ENCODE measurements at places on chromosomes 3 and 15. TPM values are rescaled to one million over a fixed set of nuclear protein-coding genes. Genes with fewer than 3 reads are reported as not detected.

FAM81A gene
- total RNA-seq, result 0.08 TPM

COL8A1 gene
- total RNA-seq, result 0.13 TPM

RETNLB gene
- not detected for total RNA-seq

SNX22 gene
- total RNA-seq, result 0.68 TPM

OCA2 gene
- total RNA-seq, result not detected

WDR49 gene
- total RNA-seq, result not detected

HDC gene
- 0.08 TPM for total RNA-seq

GCNT3 gene
- not detected for total RNA-seq

MFN1 gene
- total RNA-seq, result 31.2 TPM

SH2D7 gene
- not detected for total RNA-seq

ZIC1 gene
- total RNA-seq, result not detected

RBPMS2 gene
- total RNA-seq, result not detected

OR5K2 gene
- total RNA-seq, result not detected

C3orf22 gene
- not detected for total RNA-seq

BCL2A1 gene
- 14.1 TPM for total RNA-seq

PRTG gene
- not detected for total RNA-seq

LIPC gene
- 0.60 TPM for total RNA-seq

SST gene
- total RNA-seq, result not detected

BFSP2 gene
- 1.0 TPM for total RNA-seq

BDH1 gene
- total RNA-seq, result 55.8 TPM

SMCO1 gene
- total RNA-seq, result not detected

XXYLT1 gene
- 5.0 TPM for total RNA-seq

AGBL1 gene
- not detected for total RNA-seq

TMEM212 gene
- not detected for total RNA-seq

GPR62 gene
- total RNA-seq, result not detected

PLA2G4D gene
- total RNA-seq, result not detected

IL5RA gene
- total RNA-seq, result not detected

GPR87 gene
- 0.33 TPM for total RNA-seq

UBE2Q2 gene
- total RNA-seq, result 53.7 TPM

CGNL1 gene
- not detected for total RNA-seq

MED12L gene
- total RNA-seq, result 1.6 TPM

RLBP1 gene
- total RNA-seq, result not detected

ARHGEF26 gene
- 0.13 TPM for total RNA-seq

CA12 gene
- not detected for total RNA-seq

SLCO2A1 gene
- not detected for total RNA-seq

ST8SIA2 gene
- not detected for total RNA-seq

LMCD1 gene
- total RNA-seq, result 3.0 TPM

ZDHHC19 gene
- 0.63 TPM for total RNA-seq

EXD1 gene
- not detected for total RNA-seq

Measured in activated CD4-positive, alpha-beta memory T cell treated with anti-CD3 and anti-CD28 coated beads, Interleukin-2, amount 10 ng/mL, durations not matched to agents 7 days and 5 days (primary cell).